ENCODE measurements at places on chromosomes 12 and 14.

- no peak for DNase-seq
These were observed 53.7 kb downstream of the KCNC2 start for GRCh38 chr12:75155962-75156361.

GRCh38 chr14:88824314-88825077 is at the start of gene TTC8:
Gene TTC8, plus strand, starts transcription at chr14:88824651. Its CDS starts 57 bp downstream, at chr14:88824708.
- peak; percentile 68 for DNase-seq

GRCh38 chr14:100438678-100439592 is 115.8 kb downstream of the SLC25A47 start:
- no peak for DNase-seq

GRCh38 chr14:99744199-99744872 is 48.9 kb upstream of the EML1 start:
- DNase-seq, result no peak

DNA sequence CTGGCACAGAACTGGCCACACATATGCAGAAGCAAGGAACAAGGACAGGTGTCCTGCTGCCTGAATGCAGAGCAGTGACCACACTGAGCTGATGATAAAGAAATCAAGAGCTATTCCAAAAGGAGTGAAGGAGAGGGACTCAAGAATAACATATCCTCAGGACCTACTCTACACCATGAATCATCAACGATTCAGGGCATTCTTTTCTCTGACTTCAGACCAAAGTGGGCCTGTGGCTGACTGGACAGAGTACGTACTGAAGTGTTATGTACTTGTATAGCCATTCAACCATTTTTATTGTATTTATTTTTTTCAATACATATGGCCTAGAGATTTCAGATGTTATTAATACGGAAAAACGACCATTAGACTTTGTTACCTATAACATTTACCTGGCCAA is 177.5 kb upstream of the TMTC1 start:
- no peak for DNase-seq

DNA sequence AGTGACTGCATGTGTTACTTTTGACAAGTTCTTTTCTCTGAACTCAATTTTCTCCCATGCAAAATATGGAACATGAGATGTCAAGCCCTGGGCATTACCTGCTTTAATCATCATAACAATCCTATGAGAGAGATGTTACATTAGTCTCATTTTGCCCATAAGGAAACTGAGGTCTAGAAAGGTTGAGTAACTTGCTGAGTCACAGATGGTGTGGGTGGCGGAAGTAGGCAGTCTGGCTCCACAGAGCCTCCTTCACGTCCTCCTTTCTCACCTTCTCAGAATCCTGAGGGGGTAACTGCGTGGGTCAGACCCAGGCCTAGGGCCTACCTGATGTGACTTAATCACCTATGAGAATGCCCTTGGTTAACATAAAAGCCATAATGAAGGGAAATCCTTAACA is 50.7 kb downstream of the TMTC1 start:
- no peak for DNase-seq

- no peak for DNase-seq
These were observed 59.1 kb downstream of the TBC1D30 start for GRCh38 chr12:64883264-64884163.

DNA sequence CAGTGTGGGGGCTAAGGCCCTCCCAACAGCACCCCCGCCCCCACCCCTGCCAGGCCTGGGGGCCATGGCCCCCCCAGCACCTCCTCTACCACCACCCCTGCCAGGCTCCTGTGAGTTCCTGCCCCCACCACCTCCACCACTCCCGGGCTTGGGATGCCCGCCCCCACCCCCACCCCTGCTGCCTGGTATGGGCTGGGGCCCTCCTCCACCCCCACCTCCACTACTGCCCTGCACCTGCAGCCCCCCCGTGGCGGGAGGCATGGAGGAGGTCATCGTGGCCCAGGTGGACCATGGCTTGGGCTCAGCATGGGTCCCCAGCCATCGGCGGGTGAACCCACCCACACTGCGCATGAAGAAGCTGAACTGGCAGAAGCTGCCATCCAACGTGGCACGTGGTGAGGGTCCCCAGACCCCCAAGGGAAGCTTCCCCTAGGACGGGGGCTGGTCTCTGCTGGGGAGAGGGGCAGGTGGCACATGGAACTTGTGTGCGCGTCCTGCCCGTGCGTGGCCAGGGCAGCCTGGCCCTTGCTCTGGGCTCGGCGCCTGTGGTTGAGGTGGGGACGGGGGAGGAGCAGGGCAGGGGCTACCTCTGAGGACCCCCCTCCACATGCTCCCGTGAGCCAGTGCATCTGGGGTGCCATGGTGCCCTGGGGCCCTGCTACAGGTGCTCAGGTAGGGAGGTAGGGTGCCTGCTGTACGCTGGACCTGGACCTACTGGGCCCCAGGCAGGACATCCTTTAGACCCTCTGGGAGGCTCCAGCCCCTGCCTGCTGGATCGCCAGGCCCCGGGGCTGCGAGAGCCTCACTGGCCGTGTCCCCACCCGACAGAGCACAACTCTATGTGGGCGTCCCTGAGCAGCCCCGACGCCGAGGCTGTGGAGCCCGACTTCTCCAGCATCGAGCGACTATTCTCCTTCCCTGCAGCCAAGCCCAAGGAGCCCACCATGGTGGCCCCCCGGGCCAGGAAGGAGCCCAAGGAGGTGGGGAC is 16.1 kb upstream of the ADSS1 start:
- DNase-seq, result no peak

DNA sequence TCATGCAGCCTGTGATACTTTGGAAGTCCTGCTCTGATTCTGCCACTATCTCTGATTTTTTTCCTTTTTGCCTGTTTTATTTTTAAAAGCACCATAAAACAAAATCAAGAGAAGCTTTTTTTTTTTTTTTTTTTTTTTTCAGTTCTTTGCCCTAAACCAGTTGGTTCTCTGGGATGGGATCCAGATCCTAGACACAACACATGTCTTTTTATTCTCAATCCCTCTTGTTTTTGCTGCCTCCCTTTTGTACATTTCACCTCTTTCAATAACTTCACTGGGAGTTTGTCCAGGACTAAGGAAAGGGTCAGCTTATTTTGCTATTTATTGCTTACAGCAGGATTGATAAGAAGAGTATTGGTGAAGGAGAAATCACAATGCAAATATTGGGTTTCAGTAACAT is 139.4 kb downstream of the GRIP1 start:
- no peak for DNase-seq

- no peak for DNase-seq
These were observed 558.4 kb downstream of the CCER1 start for GRCh38 chr12:90396556-90396955.

- no peak for DNase-seq
These were observed 39.1 kb upstream of the LGR5 start for GRCh38 chr12:71400481-71400880.

GRCh38 chr14:20686386-20687143 is 2.0 kb upstream of the ANG start:
- DNase-seq, result no peak

DNA sequence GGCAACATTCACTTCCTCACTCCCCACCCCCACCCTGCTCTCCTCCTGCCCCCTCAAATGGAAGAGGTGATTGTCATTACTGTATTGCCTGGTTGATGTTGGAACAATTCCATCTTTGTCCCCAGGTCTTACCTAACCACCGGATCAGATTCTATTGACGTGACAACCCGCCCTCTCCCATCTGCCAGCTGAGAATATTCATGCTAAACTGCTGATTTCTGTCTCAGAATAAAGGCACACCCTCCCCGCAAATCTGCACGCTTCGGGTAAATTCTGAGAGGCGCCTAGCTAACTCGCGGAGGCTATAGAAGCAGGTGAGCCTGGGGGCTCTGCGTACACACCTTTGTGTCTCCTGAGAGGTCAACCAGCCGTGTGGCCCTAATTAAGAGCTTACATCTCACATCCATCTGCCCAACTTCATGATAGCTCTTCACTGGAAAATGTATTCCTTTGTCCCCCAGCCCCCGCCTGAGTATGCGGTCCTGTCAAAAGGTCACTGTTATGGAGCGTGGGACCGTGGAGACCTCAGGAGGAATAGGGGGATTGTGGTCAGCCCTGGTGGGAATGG is 1054.3 kb downstream of the VRK1 start:
- DNase-seq, result no peak

GRCh38 chr14:75156901-75157300 is 19.5 kb downstream of the TMED10 start:
- DNase-seq, result no peak

GRCh38 chr12:94276725-94277124 is 128.3 kb downstream of the PLXNC1 start:
- no peak for DNase-seq

DNA sequence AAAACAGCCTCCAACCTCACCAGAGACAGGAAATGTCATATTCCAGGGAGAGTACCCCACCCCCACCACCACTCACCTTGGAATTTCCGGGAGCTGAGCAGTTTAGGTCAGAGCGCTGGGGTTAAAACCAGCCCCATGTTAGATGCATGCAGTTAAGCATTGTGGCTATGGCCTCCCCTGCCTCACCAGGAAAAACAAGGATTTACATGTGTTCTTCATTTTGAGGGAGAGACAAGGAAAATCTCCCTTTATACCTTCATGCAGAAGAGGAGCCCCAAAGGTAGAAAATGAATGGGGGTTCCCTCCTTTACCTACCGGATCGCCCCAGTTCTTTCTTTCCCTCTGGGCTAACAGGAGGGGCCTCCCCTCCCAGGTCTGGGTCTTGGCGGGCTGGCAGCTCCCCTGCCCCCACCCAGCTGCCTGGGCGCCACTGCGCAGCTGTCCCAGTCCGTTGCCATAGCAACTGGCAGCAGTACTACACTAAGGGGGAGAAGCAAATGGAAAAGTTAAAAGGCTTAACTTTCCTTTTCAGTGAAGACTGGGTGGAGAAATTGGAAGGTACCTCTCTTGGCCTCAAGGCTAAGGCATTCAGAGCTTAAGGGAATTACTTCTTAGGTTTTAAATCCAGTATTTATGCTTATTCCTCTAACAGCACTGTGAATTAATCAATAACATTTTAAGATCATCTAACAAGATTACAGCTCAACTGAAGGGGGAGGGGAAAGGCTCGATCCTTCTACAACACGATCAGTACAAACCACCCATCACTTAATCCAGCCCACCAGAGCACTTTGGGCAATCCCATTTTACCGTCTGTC is 20.5 kb downstream of the CBX5 start:
- DNase-seq, result no peak

DNA sequence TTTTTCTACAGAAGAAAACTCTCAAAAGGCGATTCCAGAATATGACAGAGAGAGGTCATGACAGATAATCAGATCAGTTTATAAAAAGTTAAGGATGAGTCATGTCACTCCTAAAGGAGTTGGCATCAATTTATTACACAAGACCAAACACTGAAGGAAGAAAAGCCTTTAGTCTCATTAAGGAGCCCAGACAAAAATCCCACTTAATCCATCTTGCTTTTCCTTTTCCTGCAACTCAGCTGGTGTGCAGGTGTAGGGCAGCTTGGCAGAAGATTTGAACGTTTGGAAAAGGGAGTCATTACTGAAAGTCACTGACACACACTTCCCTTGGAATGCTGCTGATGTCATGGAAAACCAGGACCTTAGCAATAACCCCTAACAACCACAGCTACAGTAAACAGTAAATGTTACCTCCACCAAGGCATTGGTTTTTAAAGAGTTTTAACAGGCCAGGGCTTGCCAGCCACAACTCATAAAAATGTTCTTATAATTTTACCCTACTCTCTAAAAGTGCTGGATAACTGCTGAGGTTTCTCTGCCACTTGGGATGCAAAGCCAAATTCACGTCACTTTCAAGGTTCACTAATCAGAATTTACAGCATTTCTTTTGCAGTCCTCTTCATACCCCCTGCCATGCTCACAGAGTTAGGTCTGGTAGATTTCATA is 320.6 kb downstream of the RAD51B start:
- DNase-seq, result no peak

- DNase-seq, result no peak
These were observed 453.9 kb downstream of the MED13L start for GRCh38 chr12:115823635-115824034.

GRCh38 chr14:73251516-73252215 is 14.4 kb downstream of the PAPLN start:
- DNase-seq, result no peak

DNA sequence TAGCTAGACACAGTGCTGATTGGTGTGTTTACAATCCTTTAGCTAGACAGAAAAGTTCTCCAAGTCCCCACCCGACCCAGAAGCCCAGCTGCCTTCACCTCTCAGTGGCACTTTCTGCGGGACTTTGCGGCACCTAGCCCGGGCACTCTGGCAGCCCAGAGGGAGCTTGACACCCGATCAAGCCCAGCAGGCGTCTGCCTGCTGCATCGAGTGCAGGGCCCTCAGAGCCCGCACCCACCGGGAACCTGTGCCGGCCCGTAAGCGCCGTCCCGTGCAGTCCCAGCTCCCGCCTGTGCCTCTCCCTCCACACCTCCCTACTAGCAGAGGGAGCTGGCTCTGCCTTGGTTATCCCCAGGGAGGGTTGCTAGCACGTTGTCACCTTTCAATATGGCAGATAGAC is 631.0 kb upstream of the STXBP6 start:
- no peak for DNase-seq

DNA sequence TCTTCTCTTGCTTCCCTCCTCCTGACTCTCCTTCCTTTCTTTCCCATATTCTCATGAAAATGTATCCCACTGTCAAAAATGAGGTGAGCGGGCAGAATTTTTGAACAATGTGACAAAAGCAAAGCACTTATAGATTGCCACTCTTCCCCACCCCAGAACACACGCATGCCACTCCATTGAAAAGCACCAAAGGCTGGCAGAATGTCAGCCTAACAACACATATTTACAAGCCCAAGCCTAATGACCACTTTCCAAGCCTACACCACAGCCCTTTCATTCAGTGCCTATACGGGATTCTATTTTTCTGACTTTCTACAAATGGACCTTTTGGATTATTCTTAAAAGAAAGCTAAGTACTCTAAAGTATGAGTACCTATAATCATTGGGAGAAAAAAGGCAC is 62.9 kb upstream of the METAP2 start:
- no peak for DNase-seq

- DNase-seq, result no peak
These were observed 603 bp downstream of the PABPN1 start for GRCh38 chr14:23321572-23322547.

DNA sequence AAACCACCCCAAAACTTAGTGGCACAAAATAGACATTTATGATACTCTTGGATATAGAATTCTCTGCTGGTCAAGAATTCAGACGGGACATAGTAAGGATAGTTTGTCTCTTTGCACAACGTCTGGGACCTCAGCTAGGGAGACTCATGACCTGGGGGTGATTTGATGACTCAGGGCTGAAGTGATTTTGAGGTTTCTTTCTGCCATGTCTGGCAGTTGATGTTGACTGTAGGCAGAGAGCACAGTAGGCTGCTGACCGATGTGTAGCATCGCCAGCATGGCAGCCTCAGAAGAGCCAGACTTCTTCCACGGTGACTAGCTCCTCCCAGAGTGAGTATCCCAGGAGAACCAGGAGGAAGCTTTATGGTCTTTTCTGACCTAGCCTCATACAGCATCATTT is 88.9 kb upstream of the FRMD6 start:
- no peak for DNase-seq

- no peak for DNase-seq
These were observed 72.7 kb downstream of the WDR20 start for GRCh38 chr14:102212356-102212755.

- DNase-seq, result no peak
These were observed 12.0 kb downstream of the KIF26A start for GRCh38 chr14:104150136-104151025.
